ENCODE measurements at places on chromosomes 6 and 20.

- DNase-seq, result peak; percentile 94
These were observed 60.1 kb upstream of the LRRC1 start for GRCh38 chr6:53734473-53735299.

- DNase-seq, result no peak
These were observed 10.8 kb upstream of the ARMC2 start for GRCh38 chr6:108837236-108837971.

DNA sequence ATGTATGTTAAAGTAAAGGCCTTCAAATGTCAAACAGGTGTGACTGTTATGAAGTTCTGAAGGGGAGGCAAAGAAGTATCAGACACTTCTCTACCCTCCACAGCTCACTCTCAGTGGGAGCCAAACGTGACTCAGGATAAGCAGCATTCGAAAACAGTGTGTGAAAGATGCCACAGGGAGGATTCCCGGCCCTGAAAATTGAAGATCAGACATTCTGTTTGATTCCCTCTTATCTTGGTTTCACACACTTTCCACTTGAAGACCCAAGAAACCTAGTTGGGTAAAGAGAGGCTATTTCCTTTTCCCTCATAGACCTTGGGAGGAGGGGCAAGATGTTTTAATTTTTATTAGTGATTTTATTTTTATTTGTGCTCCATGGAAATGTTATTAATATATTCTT is 164.2 kb upstream of the SUPT3H start:
- DNase-seq, result peak; percentile 63

- peak; percentile 24 for DNase-seq
These were observed 11.9 kb upstream of the NSFL1C start for GRCh38 chr20:1478566-1478965.

- no peak for DNase-seq
These were observed 50.2 kb downstream of the INSM1 start for GRCh38 chr20:20417876-20418676.

- peak; percentile 89 for DNase-seq
These were observed 32.4 kb upstream of the PBOV1 start for GRCh38 chr6:138250513-138251247.

DNA sequence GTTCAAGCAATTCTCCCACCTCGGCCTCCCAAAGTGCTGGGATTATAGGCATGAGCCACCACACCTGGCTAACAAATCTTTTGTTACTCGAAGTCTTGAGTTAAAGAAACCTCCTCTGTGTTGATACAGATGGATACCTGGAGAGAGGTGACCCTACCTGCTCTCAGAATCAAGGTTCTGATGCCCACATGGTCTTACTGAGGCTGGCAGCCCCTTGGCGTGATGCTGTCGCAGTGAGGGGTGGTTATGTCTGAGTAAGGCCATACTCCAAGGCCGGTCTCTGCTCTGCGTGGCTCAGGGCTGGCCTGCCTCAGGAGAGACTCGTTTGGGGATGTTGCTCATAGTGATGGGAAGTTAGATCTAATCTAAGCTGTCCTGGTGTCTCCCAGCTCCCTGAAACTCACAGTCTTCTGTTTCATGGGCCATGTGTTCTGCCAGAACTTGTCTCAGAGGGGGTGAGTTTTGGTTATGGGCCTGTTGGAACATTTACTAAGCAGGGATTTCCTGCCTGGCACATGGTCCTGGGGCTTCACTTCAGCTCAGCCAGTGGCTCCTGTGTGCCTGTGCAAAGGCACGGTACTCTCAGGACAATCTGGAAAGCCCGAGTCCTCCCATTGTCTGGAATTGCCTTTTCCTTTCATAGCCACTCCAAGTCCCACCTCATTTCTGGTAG is 17.5 kb upstream of the TRAF3IP2 start:
- DNase-seq, result no peak

- peak; percentile 64 for DNase-seq
These were observed 368.9 kb upstream of the JARID2 start for GRCh38 chr6:14876778-14877613.

- DNase-seq, result no peak
These were observed 222.8 kb upstream of the CITED2 start for GRCh38 chr6:139597087-139597763.
